ENCODE measurements at places on chromosomes 7 and 10.

DNA sequence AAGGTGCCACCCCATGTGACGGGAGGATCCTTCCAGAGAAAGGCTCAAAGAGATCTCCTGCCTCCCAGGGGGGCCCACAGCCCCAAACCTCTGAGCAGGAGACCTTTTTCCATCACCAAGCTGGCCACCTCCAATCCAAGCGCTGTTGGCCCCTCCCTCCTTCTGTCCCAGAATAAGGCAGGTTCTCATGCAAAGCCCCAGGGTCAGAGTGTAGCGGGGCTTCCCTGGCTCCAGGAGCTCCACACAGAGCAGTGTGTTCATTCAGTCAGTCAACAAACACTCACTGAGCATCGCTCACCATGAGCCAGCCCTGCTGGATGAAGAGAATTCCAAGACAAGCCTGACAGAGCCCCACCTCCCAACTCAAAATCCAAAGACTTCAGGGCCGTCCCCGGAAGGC, 39.0 kb downstream of the TNRC18 start:
- no peak for DNase-seq

DNA sequence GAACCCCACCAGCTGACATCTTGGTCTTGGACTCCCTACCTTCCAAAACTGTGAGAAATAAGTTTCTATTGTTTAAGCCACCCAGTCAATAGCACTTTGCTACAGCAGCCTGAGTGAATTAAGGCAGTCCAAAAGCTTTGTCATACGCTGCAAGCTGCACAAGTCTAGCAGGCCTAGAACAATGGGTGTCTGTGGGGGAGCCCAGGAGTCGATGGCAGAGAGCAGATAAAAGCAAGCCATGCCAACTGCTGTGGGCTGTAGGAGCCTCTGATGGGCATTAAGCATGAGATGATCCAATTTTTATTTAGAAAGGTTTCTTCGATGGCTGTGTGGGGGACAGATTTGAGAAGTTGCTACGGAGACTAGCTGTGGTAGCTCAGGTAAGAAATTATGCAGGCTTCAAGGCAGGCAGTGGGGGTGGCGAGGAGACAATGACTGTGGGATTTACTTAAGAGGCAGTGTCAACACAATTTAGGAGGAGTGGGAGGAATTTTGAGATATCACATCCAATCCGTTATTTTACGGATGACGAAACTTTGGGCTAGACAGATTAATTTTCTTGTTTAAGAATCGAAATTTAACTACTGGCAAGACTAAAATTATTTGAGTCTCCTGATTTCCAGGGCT, 110.4 kb downstream of the NRCAM start:
- DNase-seq = no peak

GRCh38 chr7:9083837-9084236, 650.4 kb downstream of the NXPH1 start:
- no peak for DNase-seq

DNA sequence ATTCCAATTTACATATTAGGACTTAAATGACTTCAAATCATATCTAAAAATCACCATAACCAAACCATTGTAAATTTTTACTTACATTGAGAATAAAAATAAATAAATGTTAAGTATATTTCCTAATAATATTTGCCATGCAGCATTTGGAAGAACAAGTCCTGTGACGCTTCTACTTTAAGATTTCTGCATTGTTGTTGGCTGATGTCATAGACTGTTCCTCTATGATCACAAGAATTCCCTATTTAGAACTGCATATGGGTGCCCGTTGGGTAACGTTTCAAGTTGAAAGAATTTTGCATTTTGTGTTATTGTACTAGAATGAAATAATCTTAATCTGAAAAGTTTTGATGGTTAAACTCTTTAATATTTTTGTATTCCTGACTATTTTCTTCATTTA, 5.1 kb upstream of the ITGB1 start:
- DNase-seq = no peak

- DNase-seq = no peak
Observed at GRCh38 chr7:115493381-115493780, 537.2 kb downstream of the TFEC start.

GRCh38 chr10:48818861-48819520, 120.6 kb downstream of the LRRC18 start:
- DNase-seq = no peak

- DNase-seq = no peak
Observed at GRCh38 chr10:118842843-118843624, 88.3 kb upstream of the CACUL1 start.

DNA sequence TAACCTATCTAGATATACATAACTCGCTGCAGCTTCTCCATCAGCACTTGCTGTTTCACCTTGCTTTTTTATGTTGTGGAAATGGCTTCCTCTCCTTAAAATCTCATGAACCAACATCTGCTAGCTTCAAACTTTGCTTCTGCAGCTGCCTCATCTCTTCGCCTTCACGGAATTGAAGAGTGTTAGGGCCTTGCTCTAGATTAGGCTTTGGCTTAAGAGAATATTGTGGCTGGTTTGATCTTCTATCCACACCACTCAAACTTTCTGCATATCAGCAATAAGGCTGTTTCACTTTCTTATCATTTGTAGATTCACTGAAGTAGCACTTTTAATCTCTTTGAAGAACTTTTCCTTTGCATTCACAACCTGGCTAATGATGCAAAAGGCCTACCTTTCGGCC, 49.2 kb upstream of the AGR3 start:
- no peak for DNase-seq

DNA sequence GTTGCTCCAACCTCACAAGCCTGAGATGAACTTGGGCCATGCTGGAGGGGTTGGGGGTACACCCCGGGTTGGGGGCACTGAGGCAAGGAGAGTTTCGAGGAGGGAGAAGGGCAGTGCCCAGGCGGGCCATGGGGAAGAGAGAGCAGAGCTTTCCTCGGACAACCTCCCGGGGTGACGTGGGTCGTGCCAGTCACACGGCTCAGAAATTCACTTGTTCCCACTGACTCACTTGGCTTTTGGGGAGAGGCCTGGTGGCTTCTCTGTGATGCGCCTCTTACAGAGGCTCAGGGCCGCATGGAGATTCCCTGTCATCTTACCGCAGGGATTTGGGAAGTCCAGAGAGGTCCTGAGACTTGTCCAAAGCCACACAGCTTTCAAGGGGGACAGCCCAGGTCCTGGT, 2.9 kb downstream of the LAT2 start:
- DNase-seq = no peak

DNA sequence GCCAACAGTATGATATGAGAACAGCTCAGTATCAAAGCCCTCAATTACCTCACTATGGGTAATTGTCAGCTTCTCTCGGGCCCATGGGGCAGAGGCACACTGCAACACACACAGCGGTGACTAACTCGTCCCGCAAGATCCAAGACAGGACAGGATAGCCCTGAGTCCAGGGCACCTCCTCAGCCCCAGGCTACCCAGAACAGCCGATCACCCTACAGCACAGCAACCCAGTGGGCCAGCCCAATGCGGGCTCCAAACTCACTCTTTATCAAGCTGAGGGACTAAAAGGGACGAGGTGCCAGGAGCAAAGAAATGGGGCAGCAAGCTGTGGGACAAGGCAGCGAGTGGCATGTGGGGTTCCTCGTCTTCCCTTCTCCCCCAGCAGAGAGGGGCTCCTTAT, 765.1 kb downstream of the GRID1 start:
- DNase-seq = no peak

- no peak for DNase-seq
Observed at GRCh38 chr7:101465131-101465530, 102.5 kb downstream of the COL26A1 start.

GRCh38 chr10:89204621-89205185, 2.4 kb downstream of the CH25H start:
- no peak for DNase-seq

DNA sequence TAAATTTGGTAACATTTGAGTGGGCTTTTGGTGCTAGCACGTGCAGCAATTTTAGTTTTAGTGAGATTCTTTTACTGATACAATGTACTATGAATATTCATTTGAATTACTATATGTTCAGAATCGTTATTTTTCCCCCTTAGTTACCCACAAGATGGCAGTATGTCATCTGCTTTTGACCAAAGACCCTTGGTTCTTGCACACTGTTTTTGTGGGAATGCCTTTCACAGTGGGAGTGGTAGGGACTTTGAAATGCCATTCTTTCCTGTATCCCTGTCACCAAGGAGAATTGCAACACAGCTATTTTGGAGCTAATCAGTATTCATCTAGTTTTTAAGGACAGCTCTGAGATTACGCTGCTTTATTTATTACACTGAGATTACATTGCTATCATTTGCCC, 40.6 kb downstream of the SEC23IP start:
- DNase-seq = no peak

GRCh38 chr10:81251457-81252115, 623.4 kb upstream of the NRG3 start:
- DNase-seq = no peak

DNA sequence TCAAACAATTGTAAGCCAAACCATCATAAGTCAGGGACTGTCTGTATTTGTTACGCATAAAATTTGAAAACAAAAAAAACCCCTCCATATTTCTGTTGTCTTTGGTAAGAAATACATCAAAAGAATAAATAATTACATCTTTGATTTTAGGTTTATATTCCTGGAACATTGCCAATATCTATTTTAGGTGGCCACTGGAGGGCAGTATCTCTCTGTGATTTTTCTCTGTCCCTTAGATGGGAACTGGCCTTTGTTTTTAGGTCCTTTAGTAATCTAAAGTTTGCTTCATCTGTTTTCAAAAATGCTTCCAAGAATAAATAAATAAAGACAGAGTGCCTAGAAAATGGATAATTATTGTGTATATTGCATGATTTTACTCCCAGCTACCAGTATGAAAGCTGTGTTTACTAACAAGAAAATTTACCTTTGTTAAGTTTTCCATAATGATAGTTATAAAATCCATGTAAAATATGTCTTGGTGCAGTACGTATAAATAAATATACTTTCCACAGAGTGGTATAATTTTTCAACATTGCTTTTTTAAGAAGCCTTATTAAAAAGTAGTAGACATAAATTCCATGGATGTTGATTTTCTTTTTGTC, 64.2 kb downstream of the PHYHIPL start:
- DNase-seq = no peak

- DNase-seq = no peak
Observed at GRCh38 chr7:22219739-22220493, 137.0 kb downstream of the RAPGEF5 start.

DNA sequence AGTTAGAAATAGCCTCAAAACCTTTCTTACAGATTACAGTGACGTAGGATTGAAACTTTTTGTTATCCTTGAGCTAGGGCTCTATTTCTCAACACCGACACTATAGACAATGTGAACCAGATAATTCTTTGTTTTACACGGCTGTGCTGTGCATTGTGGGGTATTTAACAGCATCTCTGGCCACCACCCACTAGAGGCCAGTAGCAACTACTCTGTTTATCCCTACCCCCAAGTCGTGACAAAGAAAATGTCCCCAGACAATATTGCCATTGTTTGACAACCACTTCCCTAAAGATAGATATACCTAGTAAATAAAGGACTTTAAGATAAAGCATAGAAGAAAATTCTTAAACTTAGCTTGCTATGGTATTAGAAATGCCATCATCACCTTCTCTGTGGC, 359.6 kb downstream of the ARL4A start:
- DNase-seq = no peak

- no peak for DNase-seq
Observed at GRCh38 chr7:27185013-27185853, at the start of gene HOXA11. TSS of gene HOXA11 (minus strand) at chr7:27185232. CDS start at chr7:27185144, 88 bp downstream.

GRCh38 chr10:24439935-24440334, 231.0 kb downstream of the KIAA1217 start:
- DNase-seq = no peak

DNA sequence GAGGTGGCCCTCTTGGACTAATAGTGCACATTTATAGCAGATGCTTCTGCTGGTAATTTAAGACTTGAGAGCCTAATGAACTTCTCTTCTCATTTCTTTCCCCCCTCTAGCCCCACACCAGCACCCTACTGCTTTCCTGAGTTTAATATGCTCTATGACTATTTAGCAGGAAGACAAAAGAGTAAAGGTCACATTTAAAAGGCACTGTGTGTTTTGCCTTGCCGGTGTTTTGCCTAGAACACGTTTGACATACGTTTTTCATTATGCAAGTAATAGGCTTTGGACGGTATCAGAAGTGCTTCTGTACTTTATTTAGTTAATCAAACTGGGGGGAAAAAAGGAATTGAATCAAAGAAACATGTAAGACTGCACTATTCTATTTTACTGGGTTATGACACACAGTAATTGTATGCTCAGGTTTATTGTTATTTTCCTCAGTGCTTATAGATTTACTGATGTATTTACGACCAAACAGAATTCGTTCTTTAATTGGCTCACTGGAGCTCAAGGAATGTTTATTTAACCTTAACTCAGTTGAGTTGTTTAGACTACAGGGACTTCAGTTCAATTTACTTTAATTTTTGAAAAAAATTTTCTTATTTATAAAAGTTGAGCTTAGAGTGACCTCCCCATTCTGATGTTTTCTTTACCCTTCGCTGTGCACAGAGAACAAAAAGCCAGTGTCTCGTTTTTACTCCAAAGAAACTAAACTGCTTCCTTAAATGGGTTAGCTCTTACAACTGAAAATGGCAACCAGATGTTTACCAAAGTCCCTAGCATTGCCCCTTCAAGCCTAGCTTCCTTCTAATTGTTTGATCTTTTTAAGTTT, 35.4 kb downstream of the CPED1 start:
- DNase-seq = no peak

DNA sequence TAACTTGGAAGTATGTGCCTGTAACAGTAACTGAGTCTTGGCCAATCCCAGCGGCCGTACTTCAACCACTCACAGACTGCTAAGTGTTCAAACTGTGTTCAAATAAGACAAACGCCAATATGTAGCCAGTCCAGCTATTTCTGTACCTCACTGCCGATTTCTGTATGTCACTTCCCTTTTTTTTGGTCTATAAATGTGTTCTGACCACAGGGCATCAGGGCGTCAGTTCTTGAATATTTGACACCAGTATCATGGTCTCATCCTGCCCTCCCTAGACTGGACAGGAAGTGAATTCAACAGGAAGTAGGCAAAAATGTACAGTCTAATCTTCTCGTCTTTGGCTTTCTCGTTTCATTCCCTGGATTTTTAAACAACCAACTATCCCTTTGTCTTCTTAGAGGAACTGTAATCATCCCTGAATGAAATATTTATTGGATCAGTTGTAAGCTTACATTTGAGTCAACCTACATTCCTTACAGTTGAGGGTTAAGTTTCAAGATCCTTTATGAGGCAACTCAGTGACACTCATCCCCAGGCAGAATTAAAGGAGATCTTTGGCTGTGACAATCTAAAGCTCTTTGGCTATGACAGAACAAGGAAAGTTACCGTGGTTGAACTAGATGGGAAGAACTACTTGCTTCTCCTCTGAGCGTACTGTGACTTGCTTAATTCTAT, 232.7 kb downstream of the NSUN6 start:
- DNase-seq = no peak

GRCh38 chr7:140439359-140439758, 35.5 kb downstream of the RAB19 start:
- no peak for DNase-seq

DNA sequence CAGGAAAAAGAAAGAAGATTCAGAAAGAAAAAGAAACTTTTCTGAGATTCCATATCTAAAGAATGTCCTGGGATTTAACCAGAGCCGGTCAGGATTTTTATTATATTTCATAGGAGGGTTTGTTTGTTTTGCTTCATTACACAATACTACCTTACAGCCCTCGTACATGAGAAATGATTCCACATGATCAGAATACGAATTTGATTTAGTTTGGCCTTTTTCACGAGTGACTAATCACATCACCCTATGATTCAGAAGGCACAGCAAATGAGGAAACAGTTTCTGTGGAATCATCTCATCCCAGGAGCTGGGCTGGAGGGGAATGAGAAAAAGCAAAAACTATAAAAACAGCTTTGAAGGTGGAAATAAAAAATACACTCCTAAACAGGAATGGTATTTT, 54.7 kb upstream of the VWC2 start:
- no peak for DNase-seq

GRCh38 chr7:142272841-142273240, 15.0 kb upstream of the PRSS58 start:
- no peak for DNase-seq

- no peak for DNase-seq
Observed at GRCh38 chr7:69735582-69735981, 137.3 kb downstream of the AUTS2 start.
